ENCODE measurements at places on chromosomes 12 and 14.

GRCh38 chr14:94857950-94858349 lies 88.0 kb upstream of the GSC start:
- no peak for DNase-seq

- DNase-seq: no peak
Observed at GRCh38 chr14:81234278-81234677, 13.5 kb upstream of the GTF2A1 start.

DNA sequence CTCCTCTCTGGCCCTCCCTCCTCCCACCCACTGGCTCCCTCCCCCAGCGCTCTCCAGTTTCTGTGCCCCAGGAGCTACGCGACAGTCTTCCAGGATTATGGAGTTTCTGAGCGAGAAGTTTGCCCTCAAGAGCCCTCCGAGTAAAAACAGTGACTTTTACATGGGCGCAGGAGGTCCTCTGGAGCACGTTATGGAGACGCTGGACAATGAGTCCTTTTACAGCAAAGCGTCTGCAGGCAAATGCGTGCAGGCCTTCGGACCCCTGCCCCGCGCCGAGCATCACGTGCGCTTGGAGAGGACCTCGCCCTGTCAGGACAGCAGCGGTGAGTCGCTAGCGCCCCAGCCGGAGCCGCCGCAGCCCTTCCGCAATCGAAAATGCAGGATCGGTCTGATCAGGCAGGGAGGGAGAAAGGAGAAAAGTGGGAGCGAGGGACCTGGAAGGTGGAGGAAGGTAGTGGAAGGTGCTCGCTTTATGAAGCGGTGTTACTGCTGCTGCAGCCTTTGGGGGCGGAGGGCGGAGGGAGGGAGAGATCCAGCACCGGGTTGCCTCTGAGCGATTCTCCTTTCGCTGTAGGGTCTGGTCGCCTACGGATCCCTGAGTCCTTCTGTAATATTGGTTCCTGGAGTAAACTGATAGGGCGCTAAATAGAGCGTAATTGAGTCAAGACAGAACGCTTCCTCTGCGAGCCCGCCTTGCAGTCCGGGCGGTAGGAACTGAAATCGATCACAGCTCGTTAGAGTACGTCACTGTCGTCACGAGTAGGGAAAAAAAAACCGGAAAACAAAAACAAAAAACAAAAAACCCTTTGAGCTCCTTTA lies at the start of gene ALX1:
TSS of gene ALX1 (plus strand) at position 56 of the 819 bp plus-strand sequence. CDS start at position 98, 42 bp downstream.
- no peak for DNase-seq

DNA sequence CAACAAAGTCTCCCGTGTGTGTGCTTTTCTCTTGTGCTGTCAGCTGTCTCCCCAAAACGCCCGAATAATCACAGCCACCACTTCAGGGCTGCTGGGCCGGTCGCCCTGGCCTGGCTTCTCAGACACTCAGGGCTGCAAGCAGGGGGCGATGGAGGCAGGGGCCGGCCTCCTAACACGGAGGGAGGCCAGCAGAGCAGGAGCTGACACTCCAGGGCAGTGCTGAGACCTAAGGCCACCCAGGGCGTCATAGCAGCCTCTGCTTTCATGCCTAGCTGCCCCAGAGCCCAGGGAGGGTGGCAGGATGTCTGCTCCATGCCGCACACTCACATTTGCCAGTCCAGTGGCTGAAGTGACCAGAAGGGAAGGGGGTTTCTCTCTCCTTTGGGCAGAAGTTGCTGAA lies 25.6 kb downstream of the STX2 start:
- no peak for DNase-seq

DNA sequence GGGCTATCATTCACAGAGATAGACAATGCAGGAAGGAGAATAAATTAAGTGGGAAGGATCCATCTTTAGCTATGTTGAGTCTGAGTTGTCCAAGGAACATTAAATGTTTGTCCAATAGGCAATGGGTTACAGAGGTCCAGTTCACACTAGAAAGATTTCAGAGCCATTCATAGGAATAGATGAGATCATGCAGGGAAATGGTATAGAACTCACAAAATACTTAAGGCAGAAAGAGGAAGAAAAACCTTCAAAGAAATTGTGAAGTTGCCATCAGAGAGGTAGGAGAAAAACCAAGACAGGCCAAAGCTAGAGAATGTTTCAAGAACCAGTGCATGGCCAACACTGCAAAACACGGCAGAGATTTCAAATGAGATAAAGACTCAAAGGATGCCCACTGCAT lies 94.1 kb downstream of the PHLDA1 start:
- DNase-seq: no peak

- DNase-seq: no peak
Observed at GRCh38 chr12:74391283-74391682, 146.4 kb upstream of the ATXN7L3B start.

DNA sequence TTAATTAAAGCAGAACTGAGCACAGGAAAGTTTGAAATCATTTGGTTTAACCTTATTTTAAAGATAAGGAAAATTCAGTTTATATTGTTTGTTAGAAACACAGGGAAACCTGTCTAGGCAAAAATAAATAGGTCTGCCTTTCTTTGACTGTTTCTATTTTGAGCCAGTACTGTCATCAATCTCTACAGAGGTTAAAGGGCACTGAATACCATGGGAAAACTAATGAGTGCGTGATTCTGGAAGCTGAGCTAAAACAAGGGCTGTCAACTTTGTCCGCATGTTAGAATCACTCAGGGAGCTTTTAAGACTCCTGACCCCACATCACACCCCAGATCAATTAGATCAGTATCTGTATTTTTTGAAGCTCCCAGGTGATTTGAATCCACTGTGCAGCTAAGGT lies 38.8 kb downstream of the NOPCHAP1 start:
- DNase-seq: no peak

GRCh38 chr14:67522270-67522669 lies 10.8 kb upstream of the PLEKHH1 start:
- DNase-seq: no peak

DNA sequence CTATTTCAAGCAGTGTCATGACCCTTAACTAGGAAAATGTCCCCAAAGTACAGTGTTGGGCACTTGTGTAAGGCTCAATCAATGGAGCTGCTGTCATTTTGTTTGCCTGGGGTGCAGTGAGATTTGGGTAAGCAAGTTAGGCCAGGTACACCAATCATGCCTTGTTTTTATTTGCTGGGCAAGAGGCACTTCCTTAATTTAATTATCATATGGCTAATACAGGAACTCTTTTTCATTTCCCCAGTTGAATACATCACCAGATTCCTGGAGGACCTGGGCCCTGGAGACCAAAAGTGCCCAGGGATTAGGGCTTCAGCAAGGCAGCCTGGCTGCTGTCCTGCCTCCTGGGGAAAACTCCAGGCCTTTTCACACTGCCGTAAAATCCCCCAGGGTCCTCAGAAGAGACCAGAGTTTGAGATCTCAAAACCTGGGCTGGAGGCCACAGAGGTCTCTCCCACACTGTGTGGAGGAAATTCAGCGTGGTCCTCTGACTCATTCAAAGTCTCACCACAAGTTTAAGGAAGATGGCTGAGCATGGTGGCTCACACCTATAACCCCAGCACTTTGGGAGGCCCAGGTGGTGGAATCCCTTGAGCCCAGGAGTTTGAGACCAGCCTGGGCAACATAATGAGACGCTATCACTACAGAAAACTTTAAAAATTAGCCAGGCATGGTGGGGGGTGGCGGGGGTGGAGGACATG lies 28.4 kb upstream of the FOXN3 start:
- no peak for DNase-seq

DNA sequence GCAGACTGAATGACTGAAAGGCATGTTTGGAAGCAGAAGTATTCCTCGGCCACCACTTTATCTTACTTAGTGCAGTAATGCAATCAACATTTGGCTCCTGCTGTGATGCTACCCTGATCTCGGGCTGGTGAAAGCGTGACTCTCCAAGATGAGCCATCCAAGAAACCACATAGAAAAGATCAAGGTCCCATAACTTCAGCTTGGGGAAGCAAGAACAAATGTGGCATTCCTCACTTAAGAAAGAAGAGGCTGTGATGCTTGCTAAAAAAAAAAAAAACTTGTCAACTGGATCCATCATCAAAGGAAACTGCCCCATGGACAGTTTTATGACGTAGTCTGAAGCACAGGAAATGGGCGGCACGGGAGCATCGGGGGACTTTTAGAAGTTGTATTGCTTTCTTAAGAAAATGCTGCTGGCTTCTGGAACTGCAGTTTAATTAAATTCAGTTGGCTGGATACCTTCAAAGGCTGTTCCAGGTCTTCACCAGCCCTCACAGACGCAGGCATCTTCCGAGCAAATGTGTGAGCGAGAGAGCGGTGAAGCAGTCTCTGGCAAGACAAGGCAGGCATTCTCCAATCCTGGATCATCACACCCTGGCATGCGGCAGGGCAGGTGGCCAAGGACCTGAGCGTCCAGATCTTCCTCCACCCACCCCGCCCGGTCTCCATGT lies 38.2 kb upstream of the MAP1LC3B2 start:
- no peak for DNase-seq

DNA sequence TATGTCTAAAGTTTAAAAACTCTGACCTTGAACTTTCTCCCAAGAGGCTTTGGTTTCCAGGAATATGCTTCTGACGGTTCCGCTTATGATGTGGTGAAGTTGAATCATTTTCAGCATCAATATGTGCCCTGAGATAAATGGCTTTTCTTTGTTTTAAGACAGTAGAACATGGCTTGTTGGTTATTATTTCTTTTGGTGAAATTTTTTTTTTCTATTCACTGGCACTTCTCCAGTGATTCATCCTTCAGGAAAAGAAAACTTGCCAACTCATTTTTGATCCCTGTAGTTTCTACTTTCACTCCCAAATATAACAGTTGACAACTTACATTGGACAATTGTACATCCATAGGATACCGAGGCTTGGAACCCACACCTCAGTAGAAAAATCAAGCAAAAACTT lies 1301.2 kb upstream of the FLRT2 start:
- DNase-seq: no peak

GRCh38 chr14:73795974-73796373 lies 55.7 kb upstream of the PTGR2 start:
- no peak for DNase-seq

DNA sequence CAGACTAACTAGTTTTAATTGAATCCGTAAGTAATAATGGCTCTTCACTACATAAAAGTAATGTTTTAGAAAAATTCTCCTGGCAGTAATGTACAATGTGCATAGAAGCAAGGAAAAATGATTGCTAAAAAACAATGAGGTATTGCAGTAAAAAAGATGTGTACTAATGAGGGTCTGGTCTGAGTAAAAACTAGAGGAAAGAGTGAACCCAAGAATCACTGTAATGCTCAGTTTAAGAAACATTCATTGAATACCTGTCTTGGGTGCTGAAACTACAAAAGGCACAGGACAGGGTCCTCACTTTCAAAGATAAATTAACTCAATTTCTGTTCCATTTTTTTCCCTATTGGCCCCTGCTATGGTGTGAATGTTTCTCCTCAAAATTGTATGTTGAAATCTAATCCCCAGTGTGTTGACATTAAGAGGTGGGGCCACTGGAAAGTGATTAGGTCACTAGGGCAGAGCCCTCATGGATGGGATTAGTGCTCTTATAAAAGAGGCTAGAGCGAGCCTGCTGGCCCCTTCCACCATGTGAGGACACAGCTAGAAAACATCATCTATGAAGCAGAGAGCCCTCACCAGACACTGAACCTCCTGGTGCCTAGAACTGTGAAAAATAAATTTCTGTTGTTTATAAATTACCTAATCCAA lies 51.6 kb downstream of the RPS6KA5 start:
- DNase-seq: no peak

DNA sequence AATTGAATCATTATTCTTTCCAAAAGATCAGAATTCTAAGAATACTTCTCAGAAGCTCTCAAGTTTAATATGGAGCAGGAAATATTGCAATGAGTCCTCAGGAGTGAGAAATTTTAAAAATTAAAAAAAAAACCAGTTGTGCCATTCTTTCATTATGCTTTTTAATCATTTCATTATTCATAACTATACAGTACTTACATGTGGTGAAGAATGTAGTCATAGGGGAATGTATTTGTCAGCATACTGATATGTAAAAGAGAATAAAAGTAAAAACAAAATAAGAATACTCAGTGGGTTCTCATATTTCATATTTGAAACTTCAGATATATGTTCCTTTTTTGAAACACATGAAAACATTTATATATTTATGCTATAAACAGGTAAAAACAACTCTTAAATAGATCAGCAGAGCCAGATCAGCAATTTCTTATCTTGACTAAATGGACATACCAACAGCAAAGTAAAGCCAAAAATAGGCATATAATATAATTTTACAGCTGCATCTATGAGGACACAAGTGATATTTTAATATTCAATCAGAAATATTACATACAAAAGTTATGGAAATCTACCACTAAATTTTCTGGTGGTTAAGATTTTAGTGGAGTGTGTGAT lies 19.9 kb upstream of the MBIP start:
- no peak for DNase-seq

GRCh38 chr14:47959740-47960139 lies 284.3 kb upstream of the MDGA2 start:
- DNase-seq: no peak

DNA sequence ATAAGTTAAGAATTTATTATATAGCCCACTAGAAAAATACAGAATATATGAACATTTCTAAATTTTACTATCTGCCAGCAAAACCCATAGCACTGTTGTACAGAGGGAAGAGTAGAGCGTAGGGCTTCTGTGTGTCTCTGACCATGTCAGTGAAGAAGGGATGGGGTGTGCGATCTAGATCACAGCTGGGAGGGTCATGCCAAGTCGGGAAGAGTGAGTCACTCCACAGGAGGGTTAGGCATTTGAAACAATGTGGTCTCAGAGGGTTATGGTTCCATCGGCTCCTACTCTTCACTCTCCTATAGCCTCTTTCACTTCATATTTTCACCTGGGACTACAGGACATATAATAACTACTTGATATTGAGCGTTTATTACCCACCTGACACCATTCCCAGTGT lies 185.1 kb upstream of the DDHD1 start:
- DNase-seq: no peak

DNA sequence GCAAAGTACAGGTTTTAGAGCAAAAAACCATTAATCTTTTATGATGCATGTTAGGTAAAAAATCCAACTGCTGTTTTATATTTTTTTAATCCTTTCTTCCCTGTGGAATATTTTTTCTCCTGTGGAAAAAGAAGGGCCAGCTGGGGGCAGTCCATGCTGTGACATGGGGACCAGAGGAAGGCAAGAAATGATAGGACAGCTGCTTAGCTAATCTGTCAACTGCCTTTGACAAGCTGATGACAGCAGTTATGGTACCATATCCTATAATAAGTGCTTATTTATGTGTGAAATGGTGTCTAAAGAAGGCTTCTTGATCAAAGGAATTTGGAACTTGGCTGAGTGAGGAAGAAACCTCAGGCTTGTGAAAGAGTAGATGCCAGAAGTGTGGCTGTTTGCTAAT lies 452.4 kb upstream of the NOVA1 start:
- DNase-seq: no peak

DNA sequence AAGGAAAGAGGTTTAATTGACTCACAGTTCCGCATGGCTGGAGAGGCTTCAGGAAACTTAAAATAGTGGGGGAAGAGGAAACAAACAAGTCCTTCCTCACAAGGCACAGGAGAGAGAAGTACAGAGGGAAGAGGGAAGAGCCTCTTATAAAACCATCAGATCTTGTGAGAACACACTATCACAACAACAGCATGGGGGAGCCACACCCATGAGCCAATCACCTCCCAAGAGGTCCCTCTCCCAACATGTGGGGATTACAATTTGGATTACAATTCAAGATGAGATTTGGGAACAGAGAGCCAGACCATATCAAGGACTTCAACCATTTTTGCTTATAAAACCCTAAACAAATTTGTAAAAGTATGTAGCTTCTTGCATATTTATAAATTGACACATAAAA lies 45.8 kb downstream of the SLCO1C1 start:
- no peak for DNase-seq
